ENCODE measurements at places on chromosomes 5 and 9. TPM values are rescaled to one million over a fixed set of nuclear protein-coding genes. Genes with fewer than 3 reads are reported as not detected.

GRCh38 chr5:36251218-36251617 is 9.5 kb upstream of the NADK2 start:
- DNase-seq = no peak

- DNase-seq = no peak
Observed at GRCh38 chr9:35562895-35563780, 41.9 kb upstream of the TESK1 start.

DNA sequence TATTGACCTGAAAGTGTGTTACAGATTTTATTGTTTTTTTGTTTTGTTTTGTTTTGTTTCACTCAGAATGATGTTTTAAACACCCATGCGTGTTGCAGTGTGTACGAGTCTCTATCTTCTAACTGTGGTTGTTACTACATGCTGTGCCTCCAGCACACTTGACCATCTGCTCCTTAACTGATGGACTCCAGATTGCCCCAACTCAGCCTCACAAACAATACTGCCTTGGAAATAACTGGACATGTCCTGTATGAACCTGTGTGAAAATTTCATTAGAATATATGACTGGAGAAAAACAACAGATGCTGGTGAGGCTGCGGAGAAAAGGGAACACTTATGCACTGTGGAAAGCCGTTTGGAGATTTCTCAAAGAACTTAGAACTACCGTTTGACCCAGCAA is 68.7 kb upstream of the HAND1 start:
- no peak for DNase-seq

GRCh38 chr9:126125577-126125976 is 201.1 kb upstream of the MVB12B start:
- DNase-seq = no peak

- DNase-seq = no peak
Observed at GRCh38 chr5:96961053-96961452, 25.2 kb downstream of the LNPEP start.

Gene WNK2
- total RNA-seq = 155 TPM

Gene PDE8B
- total RNA-seq = 3.1 TPM

DNA sequence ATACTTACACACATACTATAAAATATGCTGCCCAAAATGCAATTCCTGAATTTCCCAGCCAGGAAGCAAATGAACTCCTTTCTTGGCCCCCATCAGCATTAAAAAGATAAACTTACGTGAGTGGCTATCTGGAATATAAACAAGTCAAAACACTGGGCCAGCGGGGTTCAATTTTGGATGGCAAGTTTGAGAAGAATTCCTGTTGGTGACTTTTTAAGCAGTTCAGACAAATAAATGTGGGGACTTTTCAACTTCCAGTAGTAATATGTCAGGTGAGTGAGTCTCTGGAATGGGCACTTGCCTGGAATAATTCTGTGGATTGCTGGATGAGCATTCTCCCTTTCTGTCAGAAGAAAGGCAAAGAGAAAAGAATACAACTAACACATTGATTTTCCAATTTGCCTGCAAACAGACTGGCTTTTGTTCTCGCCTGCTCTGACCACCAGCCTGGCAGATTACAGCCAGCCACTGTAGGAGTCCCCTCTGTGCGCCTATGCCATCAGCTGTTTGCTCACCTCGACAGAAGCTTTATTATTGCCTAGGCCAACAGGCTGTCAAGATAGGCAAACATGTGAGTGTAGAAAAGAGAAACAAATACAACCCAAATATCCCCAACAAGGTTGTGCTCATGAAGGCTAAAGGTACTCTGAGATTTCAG is 78.6 kb downstream of the MRPS27 start:
- DNase-seq = no peak

DNA sequence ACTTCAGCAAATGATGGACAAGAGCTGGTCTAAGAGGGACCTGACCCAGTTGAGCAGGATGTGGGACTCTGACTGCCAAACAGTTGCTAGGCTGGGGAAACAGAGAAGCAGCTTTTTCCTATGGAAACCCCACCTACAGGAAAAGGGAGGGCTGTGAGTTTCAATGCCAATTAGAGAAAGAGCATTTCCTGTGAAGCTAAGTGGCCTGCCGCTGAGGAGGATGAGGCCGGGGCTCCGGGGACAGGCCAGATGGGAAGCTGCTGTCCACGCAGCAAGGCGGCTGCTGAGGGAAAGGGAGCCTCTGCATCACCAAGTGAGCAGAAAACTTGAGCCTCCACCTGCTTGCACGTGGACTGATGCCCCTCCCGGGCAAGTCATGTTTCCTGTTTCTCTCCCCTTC is at the start of gene PCDH12:
PCDH12 (minus strand) TSS at position 90 of the 400 bp plus-strand sequence. CDS start 351 bp downstream, outside the sequence.
- DNase-seq = no peak

- peak; percentile 53 for DNase-seq
Observed at GRCh38 chr5:14775857-14776256, 95.7 kb downstream of the ANKH start.

DNA sequence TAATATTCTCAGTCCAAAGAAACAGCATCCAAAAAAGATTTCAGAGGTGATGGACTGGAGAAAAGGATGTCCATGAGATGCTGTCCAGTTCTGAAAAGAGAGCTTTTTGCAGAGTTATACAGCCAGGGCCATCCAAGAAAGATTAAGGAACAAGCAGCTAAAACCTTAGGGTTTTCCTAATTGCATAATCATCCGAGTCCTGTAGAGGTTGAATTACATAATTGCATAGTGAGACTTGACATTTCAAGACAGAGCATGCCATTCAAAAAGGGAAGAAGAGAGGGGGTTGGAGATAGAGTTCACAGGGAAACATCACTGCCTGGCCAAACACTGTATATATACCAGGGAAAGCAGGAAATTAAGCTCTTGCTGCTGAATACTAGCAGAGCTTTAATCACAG is 1729.2 kb upstream of the WWC1 start:
- no peak for DNase-seq

Gene GAPVD1
- total RNA-seq = 43.6 TPM

DNA sequence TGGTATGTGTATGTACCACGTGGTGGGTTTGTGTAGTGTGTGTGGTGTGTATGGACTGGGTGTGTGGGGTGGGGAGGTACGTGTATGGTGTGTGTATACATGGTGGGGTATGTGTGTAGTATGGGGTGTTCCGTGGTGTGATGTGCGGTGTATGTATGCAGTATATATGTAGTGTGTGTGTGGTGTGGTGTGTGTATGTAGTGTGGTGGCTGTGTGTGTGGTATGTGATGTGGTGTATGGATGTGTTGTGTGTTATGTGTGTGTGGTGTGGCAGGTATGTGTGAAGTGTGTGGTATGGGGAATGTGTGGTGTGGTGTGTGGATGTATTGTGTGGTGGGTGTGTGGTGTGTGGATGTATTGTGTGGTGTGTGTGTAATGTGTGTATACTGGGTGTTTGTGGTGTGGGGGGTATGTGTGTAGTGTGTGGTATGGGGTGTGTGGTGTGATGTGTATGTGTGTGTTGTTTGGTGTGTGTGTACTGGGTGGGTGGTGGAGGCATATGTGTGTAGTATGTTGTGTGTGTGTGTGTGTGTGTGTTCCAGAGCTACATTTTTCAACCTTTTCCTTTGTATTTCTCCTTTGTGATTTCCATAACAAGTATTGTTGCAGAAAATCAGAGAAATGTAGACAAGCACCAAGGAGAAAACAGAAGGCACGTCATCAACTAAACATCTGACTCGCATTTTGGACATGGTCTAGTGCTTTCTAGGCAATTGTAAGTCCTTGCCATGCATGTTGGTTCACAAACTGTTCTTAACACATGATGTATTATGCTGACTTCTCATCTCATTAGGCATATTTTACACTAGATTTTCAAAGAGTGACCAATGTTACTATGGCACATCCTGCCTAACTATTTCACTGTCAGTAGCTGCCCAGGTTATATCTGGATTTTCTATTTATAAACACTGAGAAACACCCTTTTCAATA is 13.2 kb downstream of the SEMA4D start:
- no peak for DNase-seq

GRCh38 chr5:122736086-122736845 is 38.6 kb upstream of the SNX2 start:
- DNase-seq = no peak

Gene ADAMTSL2
- 2.2 TPM for total RNA-seq

- no peak for DNase-seq
Observed at GRCh38 chr9:72932619-72933018, 20.2 kb downstream of the ALDH1A1 start.

- no peak for DNase-seq
Observed at GRCh38 chr5:160802592-160802991, 49.4 kb downstream of the ATP10B start.

- no peak for DNase-seq
Observed at GRCh38 chr9:79955300-79955699, 383.5 kb downstream of the TLE4 start.

DNA sequence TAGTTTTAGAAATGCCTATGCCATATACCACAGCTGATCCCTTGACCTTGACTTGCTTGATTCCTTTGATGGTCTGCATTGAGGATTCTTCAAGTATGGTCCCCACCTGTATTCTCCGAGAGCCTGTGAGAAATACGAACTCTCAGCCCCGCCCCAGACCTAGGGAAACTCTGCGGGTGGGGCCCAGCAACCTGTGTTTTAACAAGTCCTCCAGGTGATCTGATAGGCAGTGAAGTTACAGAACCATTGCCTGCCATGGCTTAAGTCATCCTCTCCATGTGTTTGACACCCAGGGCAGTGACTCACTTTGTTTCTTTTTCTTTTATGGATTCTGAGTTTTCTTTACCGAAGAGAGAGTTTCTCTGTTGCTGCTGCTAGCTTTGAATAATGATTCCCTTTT is 18.5 kb downstream of the FRMPD1 start:
- DNase-seq = no peak

- no peak for DNase-seq
Observed at GRCh38 chr9:74025402-74025925, 471.7 kb upstream of the RORB start.

Gene C5orf52
- total RNA-seq = not detected

DNA sequence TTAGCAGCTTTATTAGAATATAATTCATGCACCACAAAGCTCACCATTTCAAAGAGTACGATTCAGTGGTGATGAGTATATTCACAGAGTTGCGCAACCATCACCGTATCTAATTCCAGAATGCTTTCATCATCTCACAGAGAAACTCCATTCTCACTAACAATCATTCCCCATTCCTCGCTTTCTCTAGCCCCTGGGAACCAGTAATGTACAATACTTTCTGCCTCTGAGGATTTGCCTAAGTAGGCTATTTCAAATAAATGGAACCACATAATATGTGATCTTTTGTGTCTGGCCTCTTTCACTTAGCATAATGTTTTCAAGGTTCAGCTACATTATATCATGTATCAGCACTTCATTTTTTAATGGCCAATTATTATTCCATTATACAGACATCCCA is 145.1 kb upstream of the ADAMTS16 start:
- no peak for DNase-seq

DNA sequence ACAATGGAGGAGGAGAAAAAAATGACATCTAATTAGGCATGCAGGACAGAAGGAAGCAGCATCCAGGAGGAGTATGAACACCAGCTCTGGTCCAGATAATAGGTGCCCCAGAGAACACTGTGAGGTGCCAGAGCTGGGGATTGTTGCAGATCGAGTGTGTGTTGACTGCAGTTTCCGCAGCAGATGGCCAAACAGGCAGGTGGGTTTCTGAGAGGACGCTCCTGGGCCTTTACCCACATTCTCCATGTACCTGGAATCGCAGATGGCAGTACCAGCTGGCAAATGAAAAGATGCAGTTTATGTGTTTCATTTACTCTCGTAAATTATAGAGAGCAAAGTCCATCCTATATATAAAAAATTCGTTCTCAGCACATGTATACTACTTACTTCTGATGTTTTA is 182.2 kb upstream of the ISL1 start:
- DNase-seq = peak; percentile 45

Gene FAM13B
- total RNA-seq = 25.8 TPM

GRCh38 chr5:175306381-175306780 is 137.6 kb downstream of the DRD1 start:
- no peak for DNase-seq

GRCh38 chr9:27433631-27434325 is 90.3 kb upstream of the IFNK start:
- no peak for DNase-seq

Gene CAMK4
- 7.2 TPM for total RNA-seq

Gene SMIM33
- total RNA-seq = 0.76 TPM

DNA sequence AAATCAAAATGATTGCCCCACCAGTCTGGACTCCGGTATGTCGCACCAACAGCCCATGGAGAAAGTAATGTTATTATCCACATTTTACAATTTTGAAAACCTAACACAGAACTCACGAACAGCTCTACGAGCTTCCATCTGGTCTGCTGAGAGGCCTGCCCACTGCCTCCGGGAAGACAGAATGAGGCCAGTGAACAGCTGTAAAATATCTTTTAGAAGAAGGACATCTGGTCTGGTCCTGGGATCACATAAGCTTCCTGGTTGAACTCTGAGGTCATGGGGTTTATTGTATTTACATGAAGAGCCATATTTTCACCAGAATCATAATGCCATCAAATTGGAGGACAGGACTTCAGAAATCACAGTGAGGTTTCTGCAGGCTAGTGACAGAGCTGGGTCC is 89.0 kb downstream of the FRMD3 start:
- no peak for DNase-seq

- DNase-seq = no peak
Observed at GRCh38 chr9:98538203-98538602, 170.5 kb downstream of the GABBR2 start.

- no peak for DNase-seq
Observed at GRCh38 chr9:4059437-4059836, 240.4 kb downstream of the GLIS3 start.

Gene CCDC187
- 0.67 TPM for total RNA-seq

Gene TAF11L5
- total RNA-seq = not detected

- DNase-seq = no peak
Observed at GRCh38 chr9:130220352-130220751, 45.2 kb upstream of the HMCN2 start.

DNA sequence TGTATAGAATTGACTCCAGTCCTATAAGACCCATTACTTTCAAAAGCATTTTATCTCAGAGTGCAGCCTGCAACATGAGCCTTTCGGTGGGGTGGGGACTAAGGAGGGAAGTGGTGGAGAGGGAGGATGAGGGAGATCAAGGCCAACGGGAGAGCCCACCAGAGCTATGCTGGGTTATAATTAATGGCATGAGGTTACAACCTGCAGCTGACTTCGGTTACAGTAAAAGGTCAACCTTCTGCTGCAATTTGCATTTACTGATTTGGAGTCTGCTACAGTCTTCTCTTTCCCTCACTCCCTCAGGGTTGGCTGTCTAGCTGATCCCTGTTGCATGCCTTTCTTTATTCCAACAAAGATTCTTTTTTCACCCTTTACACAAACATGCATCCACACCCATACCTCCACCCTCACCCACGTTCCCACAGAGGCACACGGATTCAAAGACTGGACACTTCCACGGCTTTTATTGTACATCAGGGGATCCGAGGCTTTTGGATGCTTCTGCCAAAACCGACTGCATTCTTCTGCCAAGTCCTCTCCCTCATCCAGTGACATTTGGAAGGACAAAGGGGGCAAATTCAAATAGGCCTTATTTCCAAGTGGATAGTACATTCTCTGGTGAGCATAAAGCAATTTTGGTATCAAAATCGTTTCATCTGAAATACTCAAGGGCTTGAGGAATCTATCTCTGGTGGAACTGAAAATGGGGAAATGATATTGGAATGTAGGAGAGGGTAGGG is 381.2 kb downstream of the NFIB start:
- no peak for DNase-seq

GRCh38 chr5:150488519-150489359 is 19.2 kb upstream of the NDST1 start:
- DNase-seq = peak; percentile 63

Gene CCNI2
- 15.9 TPM for total RNA-seq

Gene ALDH1A1
- total RNA-seq = 561 TPM

Data from Peyer's patch (tissue), 4 donors.